ENCODE measurements at places on chromosomes 3 and 15.

DNA sequence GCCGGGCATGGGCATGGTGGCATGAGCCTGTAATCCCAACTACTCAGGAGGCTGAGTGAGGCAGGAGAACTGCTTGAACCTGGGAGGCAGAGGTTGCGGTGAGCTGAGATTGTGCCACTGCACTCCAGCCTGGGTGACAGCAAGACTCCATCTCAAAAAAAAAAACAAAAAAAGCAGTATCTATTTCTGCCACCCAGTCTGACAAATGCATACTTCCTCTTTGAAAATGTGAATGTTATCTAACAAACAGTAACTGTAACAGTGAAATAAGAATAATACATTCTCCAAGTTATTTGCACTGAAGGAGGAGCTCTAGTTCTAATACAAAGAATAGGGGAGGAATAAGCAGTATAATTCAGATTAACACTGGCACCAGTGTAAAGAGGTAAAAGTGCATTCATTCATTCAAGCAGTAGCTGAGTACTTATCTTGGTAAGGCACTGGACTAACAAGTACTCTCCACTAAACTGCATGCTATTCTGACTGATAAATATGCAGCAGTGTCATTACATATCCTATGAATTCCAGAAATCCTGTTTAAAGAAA lies 12.9 kb downstream of the VPS13C start:
- no peak for DNase-seq

GRCh38 chr3:100893108-100893507 lies 100.1 kb downstream of the ABI3BP start:
- no peak for DNase-seq

DNA sequence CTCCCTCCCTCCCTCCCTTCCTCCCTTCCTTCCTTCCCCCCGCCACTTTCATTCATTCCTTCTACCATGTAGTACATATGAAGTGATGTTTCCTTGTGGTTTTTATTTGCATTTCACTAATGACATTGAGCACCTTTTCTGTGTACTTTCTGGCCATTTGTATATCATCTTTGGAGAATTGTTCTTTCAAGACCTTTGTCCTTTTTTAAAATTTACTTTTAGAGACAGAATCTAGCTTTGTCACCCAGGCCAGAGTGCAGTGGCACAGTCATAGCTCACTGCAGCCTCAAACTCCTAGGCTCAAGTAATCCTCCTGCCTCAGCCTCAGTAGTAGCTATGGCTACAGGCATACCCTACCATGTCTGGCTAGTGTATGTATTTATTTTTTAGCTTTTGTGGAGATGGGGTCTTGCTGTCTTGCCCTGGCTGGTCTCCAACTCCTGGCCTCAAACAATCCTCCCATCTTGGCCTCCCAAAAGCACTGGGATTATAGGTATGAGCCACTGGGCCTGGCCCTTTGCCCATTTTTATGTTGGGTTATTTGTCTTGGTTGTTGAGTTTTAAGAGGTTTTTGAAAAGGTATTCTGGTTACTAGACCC lies 42.0 kb upstream of the CTDSPL2 start:
- no peak for DNase-seq

DNA sequence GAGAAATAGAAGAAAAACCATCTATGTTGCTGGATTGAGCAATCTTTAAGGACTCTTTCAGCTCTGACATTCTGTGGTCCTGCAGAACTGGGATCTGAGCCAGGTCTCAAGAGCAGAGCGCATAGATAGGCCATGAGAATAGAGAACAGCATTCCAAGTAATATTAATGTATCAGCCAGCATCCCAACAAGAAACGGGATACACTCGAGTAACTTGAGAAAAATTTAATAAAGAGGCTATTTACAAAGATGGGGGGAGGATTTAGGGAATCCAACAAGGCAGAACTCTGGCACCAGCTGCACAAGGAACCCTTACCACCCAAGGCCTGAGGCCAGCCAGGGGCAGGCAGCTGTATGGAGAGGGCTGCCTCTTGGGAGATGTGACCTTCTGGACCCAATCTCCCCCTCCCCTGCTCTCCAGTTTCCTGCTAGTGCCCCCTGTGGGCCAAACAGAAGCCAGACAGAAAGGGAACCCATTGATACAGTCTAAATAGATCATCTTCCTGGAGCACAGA lies 8.2 kb downstream of the TMOD2 start:
- peak; percentile 88 for DNase-seq

DNA sequence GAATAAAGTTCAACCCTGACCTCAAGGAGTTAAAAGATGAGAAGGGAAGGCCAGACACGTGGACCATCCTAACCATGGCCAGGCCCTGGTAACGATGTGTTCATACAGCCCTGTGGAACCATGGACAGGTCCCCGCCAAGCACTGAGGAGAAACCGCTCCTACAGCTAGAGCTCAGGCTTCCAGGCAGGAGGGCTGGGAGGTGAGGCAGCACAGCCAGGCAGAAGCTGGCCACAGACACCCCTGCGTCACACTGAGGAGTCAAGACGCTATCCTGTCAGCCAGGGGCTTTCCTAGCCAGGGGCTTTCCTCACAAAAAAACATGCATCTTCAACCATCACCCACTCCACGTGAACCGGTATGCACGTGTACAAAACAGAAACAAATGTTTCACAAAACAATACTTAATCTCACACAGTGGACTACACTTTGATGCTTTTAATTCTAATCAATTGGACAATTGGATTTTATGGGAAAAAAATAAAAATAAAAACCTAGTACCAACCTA lies 73.2 kb downstream of the TBC1D2B start:
- DNase-seq: no peak

DNA sequence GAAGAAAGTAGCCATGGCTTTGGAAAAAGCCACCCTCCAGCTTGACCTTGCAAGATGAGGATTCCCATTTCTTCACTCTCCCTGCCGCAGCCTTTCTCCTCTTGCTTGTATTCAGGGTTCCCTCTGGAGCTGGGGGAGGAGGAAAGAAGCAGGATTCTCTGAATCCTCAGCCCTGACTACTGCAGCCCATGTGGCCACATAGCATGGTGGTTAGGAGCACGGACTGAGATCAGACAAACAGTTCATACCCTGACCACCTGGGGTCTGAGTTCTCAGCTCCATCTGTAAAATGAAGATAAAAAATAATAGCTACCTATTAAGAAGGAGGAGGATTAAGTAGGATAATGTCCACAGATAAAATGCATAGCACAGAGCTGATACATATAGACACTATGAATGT lies 72.3 kb downstream of the NMD3 start:
- DNase-seq: no peak

DNA sequence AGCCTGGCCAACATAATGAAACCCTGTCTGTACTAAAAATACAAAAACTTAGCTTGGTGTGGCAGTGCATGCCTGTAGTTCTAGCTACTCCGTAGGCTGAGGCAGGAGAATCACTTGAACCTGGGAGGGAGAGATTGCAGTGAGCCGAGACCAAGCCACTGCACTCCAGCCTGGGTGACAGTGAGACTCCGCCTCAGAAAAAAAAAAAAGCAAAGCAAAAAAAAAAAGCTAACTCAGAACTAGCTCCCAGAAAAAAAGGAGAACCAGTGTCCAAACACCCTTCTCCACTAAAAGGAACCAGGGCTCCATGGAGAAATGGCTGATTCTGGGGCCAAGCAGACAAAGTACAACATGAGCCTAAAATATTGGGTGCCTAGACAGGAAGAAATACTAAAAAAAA lies 16.7 kb upstream of the CRTC3 start:
- DNase-seq: no peak

DNA sequence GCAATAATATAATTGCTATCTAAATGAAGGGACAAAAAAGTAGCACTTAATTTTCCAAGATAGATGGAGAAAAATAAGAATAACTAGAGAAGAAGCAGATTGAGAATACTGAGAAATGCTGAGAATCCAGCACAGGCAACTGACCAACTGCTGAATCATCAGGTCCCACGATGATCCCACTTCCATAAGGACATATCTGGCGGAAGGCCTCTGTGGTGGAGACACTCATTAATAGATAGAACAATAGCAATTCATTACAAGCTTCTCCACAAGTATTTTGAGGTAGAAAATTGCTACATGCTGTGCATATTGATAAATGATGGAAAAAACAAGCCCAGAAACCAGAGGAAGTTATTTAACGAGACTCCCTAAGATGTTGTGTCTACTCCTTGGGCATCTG lies 105.9 kb downstream of the DUT start:
- no peak for DNase-seq

DNA sequence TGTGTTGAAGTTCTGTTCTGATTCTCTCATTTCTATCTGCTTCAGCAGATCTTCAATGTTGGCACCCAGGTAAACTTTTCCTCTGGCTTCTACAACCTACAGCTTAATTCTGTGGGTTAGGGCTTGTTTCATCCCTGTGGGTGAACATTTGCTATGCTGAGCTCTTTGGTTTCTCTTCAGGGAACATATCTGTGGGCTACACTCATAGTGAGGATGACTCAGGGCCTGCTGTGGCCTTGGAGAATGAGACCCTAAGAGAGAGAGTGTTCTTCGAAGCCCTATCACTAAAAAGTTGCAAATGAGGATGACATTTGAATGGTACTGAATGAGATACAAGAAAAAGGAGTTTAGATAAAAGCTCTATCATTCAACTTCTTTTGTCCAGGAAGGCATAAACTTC lies 346.2 kb upstream of the CBLB start:
- DNase-seq: no peak

DNA sequence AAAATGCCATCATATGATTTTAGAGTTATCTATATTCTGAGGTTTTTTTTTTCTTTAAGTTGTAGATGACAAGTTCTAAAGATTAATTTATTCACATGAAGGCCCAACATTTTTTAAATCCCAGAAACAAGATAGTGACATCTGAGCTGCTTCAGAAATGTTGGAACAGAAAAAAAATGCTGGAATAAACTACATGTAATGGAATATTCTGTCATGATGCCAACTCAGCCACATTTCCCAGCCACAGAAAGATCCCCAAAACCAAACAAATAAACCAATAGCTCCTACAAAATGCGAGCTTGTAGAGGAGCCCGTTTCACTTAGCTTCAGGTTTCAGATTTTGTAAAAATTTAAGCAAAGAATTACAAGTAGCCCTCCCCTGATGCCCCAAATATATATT lies 111.0 kb upstream of the MYO5C start:
- no peak for DNase-seq

- no peak for DNase-seq
These were observed 212.9 kb upstream of the CMC1 start for GRCh38 chr3:28028554-28028953.
